WTC11 (cell line): ENCODE measurements at places on chromosomes 2 and 18.

GRCh38 chr2:232347369-232347768, 31.2 kb upstream of the ALPP start:
- DNase-seq: no peak

DNA sequence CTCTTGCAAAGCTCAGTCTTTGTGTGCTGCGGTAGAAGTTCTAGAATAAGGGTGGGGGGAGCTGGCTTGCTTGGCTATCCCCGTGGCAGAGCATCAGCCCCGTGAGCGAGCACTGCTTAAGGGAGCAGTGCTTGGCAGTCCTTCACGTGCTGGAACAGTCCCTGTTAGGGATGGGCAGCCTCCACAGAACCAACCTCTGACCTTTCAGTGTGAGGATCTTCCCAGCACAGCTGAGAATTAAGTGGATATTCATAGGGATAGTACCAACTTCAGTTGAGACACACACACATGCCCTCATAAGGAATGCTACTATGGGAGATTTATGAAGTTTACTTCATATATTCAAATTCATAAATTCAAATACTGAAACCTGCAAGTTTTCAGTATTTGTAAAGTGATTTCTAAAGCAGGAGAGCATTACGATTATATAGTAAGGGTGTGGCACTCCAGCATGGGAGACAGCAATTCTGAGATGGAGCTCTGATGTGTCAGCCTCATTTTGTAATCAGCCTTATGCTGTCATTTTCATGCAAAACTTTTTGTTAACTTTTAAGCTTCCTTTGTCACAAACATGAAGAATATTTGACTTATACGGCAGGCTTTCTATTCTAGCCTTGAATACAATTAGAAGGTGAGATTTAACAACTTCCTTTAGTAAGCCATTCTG, 39.5 kb downstream of the ATP9B start:
- DNase-seq: no peak

- DNase-seq: peak; percentile 79
These were observed at the start of gene AGPS for GRCh38 chr2:177392373-177393202. AGPS (plus strand) TSS chr2:177392773; CDS start chr2:177392790, 17 bp downstream.

DNA sequence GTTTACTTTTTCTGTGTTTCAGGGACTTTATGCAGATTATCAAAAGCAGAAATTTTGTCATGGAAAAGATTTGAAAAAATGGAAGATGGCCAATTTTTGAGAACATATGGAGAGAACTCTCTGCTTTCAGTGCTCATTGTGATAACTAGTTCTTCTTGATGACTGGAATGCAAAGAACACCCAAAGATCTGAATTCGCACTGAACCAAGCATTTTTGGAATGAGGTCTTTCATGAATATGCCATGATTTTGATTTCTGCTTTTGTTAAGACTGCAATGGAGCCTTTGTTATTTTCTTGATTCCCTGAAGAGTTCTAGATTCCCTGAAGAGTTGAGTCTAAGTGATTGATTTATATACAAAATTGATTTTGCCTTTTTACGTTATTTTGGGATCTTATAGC, 124.1 kb downstream of the FMNL2 start:
- DNase-seq: no peak

DNA sequence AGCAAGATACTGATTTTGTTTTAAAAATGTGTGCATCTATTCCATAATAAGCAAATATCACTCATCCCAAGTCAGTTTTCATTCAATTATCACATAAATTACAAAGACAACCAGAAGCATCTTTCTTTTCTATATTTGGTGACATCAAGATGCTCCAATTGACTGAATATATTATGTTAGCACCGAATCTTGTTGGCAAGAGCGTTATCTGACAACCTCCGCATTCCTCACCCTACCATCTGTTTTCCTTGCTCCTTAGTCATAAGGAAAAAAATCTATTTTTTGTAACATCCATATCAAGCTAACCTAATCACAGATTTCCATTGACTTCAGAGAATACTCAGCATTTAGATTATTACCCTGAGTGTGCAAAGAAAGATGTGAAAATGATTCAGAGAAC, 212.2 kb upstream of the KYNU start:
- no peak for DNase-seq

DNA sequence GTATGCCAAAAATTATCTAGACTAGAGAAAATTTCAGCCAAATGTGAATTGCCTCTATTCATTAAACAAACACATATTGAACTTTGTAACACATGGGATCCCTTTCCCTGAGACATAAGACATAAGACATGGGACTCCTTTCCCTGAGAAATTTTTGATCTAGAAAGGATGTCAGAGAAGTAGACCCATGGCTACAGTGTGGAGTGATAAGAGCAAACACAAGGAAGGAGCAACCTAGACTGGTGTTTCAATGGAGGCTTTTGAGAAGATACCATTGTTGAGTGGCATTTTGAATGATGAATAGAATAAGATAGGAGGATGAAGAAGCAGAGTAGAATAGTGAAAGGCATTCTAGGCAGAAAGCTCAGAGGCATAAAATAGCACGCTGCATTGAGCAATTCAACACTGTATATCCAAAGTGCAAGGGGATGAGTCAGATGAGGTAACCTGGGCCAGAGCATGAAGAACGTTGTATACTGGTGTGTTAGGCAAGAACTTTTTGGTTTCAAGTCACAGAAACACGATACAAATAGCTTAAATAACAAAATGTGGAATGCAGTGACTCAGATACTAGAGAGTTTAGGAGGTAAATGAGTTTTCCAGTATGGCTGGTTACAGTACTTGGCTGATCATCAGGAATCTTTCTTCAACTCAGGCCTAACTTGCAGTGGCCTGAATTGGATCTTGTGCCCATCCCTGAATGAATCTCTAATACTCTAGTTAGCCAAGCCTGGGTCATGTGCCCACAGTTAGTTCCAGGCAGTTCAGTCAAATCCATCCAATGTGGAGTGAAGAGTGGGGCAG, 129.8 kb upstream of the TANK start:
- no peak for DNase-seq

DNA sequence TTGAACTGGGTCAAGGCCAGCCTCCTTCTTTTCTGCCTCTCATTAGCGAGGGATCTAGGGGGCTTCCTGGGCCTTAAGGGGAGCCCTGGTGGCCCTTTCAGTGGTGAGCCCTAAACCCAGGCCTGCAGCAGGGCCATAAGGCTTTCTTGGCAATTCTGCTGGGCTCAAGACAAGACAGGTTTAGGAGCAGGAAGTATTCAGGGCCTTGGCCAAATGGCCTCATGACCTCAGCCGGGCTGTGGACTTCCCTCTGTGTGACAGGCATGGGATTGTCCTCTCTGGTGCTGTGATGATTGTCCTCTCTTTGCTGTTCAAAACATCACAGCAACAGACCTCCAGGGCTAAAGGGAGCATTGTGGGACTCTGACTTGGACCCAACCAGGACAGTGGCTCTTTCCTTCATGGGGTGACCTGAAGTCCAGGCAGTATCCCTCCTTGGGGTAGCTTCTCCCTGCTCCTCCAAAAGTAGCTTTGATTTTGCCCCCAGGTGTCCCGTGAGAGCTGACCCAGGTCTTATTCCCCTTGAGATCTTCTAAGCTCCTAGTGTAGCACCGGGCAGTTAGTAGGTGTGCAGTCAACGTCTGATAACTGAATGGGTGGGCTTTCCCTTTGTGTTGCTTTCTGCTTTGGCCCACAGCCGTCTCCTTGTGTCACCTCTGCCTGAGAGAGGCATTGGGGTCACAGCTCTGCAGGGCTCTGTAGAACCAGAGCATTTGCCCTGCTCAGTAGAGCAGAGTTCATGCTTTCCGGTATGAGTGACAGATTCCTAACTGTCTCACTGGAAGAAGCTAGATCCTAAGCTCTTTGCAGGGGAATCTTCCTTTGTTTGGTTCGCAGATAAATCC, 14.7 kb downstream of the FOSL2 start:
- DNase-seq: no peak

GRCh38 chr2:106899786-106900530, 14.0 kb upstream of the ST6GAL2 start:
- DNase-seq: no peak

DNA sequence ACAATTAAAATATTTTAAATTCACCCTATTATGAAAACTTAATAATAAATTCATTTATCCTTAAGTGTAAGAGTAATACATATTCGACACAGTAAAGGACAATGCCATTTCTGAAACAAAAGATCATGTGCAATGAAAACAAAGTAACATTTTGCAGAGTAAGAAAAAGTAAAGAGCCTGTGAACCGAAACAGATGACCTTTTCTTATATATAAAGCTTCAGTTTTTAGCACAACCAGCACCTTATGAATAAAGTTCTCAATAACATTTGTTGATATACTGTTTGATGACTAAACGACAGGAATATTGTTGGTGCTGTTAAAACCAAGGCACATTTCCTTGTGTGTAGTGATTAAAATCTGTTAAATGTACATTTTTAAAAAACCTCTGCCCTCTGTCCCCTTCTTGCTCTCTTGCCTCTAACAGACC, 1.5 kb downstream of the PELI1 start:
- no peak for DNase-seq

DNA sequence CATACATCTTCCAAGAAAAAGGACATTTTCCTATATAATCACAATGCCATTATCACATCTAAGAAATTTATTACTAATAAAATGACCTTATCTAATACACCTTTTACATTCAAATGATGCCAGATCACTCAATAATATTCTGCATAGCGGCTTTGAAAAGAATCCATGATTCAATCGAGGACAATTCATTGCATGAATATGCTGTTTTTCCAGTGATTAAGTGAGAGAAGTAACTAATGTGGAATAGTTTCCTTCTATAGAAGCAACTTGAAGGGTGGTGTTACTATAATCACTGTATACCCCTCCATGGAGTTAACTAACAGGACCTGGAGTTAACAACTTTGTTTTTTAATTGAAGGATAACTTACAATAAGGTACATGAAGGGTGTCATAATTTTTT, 9.1 kb downstream of the PLEK start:
- no peak for DNase-seq

- no peak for DNase-seq
These were observed 47.8 kb upstream of the FOSL2 start for GRCh38 chr2:28344756-28345373.

DNA sequence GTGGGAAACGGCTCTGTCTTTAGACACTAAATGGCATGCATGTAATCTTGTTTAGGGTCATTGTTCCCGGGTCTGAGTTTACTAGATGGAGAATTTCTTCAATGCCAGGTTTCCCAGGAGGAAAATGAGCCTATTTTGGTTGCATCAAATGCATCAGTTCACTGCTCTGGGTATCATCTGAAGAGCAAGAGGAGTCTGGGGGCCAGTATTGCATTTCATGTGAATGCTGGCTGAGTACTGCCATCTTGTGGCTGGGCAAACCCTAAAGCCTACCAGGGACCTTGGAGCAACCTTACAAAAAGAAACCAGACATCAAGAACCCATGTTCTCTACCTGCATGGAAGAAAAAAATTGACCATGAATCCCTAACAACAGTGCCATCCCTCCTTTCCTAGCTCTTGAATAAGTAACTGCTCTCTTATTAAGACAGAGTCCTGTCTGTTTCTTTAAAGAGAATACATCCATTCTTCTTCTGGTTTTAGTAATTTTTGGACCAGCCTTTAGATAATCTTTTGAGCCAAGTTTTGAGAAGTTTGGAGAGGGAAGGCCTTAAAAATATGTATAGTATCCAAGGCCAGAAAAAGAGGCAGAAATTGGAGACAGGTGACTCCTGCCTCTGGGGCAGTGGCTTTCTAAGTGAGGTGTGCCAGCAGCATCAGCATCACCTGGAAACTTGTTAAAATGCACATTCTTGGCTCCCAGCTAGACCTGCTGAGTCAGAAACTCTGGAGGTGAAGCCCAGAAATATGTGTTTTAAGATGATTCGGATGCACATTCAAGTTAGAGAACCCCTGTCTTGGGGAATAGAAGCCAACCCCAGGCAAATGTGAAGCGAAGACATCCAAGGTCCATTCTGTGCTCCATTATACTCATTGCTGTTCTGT, 261.0 kb upstream of the CXCR4 start:
- DNase-seq: peak; percentile 69

GRCh38 chr2:230602562-230603230, 109.9 kb upstream of the CAB39 start:
- DNase-seq: no peak

- no peak for DNase-seq
These were observed 374.4 kb downstream of the PLCL1 start for GRCh38 chr2:198178766-198179165.

GRCh38 chr2:4965556-4966320, 726.4 kb upstream of the SOX11 start:
- no peak for DNase-seq

DNA sequence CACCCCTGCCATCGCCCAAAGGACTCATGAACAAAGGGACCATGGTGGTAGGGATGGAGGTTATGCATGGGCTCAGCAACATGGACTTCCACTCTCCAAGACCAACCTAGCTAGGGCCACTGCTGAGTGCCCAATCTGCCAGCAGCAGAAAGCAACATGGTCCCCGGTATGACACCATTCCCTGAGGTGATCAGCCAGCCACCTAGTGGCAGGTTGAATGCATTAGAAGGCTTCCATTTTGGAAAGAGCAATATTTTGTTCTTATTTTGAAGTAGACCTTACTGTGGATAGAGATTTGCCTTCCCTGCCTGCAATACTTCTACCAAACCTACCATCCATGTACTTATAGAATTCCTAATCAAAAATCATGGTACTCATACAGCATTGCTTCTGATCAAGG, 99.8 kb downstream of the METTL4 start:
- DNase-seq: peak; percentile 14

DNA sequence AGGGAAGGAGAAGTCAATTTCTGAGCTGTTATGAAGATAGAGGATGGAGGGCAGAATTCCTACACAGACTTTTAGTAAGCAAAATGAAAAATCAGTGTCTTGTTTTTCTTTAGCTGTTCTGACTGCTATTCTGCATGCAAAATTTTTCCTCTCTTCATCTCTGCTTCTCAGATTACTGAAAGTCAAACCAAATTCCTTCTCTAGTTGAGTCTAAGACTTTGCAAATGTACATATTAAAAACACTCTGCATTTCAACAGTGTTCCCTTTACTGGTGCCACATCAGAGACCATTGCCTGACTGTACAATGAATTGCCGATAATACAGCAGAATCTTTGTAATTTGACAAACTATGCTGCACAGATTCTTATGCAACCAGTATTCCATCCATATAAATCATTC, 198.8 kb downstream of the EXOC6B start:
- no peak for DNase-seq

GRCh38 chr2:239473211-239473805, 72.5 kb upstream of the HDAC4 start:
- DNase-seq: no peak

GRCh38 chr2:96527286-96528005, 9.1 kb upstream of the ARID5A start:
- DNase-seq: peak; percentile 59
